ENCODE measurements at places on chromosomes 6 and 20.

DNA sequence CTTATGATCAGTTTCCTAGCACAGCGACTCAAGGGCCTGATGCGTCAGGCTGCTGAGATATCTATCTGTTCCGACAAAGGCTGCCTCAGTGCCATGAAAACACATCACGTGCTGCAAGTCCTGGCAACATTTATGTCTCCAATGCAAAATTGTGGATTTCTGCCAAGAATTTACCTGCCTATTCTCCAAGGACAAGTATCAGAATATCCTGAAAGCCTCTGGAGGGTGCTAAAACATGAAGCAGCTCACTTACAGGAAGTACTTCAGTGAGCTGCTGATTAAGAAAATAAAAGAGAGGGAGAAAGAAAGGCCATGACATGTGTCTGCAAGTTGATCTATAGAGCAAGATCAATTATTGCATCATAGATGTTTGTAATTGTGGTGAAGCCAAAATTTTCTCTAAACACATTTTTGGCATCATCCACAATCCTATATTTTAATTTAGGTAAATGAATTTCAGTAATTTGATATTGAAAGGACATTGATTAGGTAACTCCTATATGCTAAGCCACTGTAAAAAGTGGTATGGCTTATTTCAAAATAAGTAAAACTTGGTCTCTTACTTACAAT lies 25.8 kb upstream of the TPBG start:
- DNase-seq: no peak

DNA sequence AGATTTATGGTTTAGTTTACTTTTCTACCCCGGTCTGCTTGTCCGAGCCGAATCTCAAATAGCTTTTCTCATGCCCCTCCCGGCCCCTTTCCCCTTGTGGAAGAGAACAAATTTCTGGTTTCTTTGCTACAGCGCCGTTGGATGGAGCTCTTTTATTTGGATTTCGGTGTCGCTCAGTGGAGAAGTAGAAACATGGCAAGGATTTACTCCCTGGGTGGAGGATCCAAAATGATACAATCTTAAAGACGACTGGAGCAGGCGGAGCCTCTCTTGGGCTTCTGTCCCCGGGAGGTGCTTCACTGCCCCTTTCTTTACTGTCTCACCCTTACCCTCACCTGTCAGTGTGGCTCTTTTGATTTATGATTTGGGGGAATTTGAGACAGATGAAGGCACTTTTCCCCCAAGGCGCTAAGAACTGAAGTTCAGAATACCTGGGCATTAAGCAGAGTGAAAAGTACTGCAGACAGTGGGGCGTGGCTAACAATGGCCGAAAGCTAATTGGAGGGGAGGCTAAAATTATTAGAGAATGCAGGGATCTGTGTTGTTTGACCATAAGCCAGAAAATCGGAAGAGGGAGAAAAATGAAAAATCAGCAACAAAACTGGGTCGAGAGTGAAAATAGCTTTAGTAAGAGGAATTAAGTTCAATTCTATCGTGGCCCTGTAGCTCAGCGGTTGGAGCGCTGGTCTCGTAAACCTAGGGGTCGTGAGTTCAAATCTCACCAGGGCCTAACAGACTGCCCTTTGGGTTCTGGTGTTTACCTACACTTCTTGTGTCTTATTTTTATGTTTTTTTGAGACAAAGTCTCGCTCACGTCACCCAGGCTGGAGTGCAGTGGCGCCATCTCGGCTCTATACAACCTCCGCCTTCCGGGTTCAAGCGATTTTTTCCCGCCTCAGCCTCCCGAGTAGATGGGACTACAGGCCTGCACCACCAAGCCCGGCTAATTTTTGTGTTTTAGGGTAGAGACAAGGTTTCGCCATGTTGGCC lies 145.1 kb upstream of the ZNF184 start:
- DNase-seq: no peak

GRCh38 chr20:23541776-23542175 lies 26.5 kb downstream of the CST9L start:
- no peak for DNase-seq

DNA sequence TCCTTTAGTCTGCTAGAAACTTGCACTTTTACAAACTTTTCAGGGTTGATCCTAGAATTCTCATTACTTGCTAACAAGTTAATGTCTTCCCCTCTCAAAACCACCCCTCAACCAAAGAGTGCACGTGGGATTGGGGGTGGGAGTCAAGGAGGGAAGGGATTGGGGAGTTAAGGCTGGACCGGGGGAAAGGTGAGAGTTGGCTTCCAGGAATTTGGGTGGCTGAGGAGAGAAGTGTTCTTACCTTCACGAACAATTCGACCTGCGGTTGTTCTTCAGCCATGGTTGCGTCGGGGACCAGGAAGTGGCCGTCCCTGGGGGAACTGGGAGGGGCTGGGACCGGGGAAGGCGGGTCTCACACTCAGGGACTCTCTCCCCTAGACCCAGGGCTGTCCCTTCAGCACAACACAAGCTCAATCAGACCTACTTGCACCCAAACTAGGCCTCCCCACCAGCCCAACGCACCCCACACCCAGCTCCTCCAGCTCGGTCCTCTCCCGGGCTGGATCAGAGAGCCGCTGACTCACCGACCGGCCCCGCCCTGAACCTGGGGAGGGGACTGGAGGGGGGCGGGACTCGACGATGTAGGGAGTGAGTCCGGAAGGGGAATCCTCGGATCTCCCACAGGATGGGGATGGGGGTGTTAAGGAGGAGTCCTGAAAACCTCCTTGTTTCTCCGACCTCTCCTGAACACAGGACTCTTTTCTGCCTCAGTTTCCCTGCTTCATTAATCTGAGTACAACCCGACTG lies at the start of gene CLIC1:
Gene CLIC1, minus strand, starts transcription at position 510 of the 747 bp plus-strand sequence. Its CDS starts 230 bp downstream, at position 280.
- peak; percentile 59 for DNase-seq

GRCh38 chr20:17298171-17298570 lies 71.3 kb downstream of the PCSK2 start:
- no peak for DNase-seq

DNA sequence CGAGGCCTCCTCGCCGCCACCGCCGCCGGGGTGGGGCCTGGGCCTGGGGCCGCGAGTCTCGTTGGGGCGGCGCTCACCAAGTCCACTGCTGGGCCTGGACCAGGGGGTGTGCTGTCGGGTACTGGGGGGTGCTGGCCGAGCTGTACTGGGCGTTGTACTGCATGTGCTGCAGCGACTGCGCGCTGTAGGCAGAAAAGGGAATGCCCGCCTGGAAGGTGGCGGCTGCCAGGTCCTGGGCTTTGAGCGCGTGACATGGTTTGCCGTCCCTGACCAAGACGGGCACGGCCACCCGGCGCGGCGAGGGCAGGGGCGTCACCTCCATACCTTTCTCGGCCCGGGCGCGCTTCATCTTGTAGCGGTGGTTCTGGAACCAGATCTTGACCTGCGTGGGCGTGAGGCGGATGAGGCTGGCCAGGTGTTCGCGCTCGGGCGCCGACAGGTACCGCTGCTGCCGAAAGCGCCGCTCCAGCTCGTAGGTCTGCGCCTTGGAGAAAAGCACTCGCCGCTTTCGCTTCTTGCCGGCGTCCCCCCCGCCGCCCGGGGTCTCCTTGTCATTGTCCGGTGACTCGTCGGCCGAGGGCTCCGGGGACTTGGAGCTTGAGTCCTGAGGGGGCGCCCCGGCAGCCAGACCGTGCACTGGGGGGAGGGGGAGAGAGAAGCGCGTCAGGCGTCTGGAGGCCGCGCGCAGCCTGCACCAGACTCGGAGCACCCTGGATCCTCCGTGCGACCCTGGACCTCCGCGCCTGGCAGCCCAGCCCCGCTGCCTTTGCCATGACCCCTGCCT lies 1.8 kb downstream of the NKX2-2 start:
- DNase-seq: no peak

DNA sequence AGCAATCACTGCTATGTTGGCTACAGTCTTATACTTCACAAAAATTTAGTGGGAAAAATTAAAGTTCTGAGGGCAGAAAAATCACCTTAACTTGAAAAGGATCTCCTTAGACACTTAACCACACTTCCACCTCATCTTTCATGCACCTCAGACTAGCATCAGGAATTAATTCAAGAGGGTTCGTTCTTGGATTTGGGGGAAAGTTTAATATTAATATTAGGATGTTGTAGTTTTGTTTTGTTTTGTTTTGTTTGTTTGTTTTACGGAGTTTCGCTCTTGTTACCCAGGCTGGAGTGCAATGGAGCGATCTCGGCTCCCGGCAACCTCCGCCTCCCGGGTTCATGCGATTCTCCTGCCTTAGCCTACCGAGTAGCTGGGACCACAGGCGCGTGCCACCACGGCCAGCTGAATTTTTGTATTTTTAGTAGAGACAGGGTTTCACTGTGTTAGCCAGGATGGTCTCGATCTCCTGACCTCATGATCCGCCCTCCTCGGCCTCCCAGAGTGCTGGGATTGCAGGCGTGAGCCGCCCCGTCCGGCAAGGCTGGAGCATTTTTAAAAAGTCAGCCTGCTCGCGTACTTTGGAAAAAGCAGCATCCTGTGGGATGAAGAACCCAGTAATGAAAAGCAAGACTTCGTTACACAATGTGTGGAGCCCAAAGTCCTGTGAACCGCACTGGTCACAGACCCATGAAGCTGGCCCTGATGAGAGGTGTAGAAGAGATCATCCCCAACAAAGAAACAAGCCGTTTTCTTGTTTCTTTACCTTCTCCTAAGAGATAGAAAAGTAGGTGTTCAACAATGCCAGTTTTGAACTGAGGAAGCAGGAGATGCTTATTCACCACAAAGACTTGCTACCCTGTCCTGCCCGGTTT lies 194.9 kb downstream of the GPX5 start:
- DNase-seq: no peak

- no peak for DNase-seq
Measured at GRCh38 chr20:40641809-40642208, 47.2 kb downstream of the MAFB start.

DNA sequence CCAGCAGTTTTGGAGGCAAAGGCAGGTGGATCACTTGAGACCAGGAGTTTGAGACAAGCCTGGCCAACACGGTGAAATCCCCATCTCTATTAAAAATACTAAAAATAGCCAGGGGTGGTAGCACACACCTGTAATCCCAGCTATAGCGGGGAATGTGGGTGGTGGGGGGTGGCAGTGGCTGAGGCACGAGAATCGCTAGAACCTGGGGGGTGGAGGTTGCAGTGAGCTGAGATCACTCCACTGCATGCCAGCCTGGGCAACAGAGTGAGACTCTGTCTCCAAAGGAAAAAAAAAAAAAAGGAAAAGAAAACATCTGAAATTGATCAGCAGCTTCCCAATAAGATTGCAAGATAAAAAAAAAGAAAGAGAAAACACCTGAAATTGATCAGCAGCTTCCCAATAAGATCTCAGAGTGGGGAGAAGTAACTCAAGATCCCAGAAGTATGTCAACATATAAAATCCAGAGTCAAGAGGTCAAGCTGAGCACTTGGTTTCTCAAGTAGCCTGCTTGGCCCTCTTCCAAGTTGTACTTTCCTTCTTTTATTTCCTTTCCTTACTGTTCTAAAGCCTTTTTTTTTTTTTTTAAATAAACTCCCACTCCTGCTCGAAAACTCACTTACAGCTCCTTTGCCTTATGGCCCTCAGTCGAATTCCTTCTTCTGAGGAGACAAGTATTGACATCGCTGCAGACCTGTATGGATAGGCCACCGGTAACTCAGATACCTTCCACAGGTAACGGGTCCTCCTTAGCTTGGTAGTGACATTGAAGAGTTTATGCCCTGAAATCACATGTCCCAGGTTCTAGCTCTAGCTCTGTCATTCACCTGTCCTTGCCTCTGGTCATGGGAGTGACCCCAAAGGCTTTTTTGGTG lies 368.5 kb upstream of the SYNCRIP start:
- no peak for DNase-seq

DNA sequence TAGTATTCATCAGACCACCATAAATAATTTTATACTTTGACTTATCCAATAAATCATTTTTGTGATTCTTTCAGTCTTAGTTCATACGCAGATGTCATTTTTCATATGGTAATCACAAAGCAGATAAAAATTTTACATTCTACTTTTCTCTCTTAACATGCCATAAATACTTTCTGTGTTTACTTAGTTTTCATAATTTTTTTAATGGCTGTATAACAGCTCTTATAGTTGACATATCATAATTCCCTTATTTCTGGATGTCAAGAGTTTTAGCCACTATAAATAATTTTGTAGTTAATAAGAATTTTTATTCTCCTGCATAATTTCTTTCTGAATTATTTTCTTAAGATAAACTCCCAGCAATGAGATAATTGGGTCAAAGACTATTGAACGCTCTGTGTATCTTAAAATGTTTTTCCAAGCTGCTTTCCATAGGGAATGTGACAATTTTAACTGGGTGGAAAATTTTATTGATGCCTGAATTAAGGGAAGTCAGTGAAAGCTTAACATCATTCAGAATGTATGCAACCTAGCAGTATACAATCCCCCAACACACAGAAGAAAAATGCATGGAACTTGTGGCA lies 702.7 kb downstream of the EPM2A start:
- DNase-seq: no peak

DNA sequence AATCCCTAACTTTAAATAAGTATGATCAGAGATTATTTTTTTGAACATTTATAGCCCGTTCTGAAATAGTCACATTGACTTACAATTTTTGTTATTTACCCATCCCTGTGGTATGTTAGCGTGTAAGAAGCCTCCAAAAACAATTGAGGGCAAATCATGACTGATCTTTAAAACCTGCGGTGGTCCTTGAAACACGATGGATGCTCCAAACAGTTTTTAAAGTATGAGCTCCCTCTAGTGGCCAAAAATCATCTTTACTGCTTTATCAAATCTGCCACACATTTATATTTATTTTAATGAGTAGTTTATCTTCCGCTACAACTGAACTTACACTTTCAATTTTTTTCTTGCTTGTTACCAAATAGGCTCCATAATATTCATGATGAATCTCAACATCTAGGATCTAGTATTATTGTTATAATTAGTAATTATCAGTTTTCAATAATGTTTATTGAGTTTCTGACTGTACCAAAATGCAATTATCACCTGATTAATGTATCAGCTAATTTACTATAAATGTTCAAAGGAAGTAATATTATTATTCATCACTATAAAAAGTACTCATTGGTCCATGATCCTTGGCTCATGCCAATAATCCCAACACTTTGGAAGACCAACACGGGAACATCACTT lies 52.2 kb downstream of the MARCKS start:
- no peak for DNase-seq

GRCh38 chr6:103335412-103335811 lies 1524.3 kb downstream of the HACE1 start:
- no peak for DNase-seq

- DNase-seq: no peak
Measured at GRCh38 chr20:40676491-40677269, 12.4 kb downstream of the MAFB start.
